MCF 10A (cell line): ENCODE measurements at places on chromosomes 2 and 18. TPM values are rescaled to one million over a fixed set of nuclear protein-coding genes. Genes with fewer than 3 reads are reported as not detected.

DNA sequence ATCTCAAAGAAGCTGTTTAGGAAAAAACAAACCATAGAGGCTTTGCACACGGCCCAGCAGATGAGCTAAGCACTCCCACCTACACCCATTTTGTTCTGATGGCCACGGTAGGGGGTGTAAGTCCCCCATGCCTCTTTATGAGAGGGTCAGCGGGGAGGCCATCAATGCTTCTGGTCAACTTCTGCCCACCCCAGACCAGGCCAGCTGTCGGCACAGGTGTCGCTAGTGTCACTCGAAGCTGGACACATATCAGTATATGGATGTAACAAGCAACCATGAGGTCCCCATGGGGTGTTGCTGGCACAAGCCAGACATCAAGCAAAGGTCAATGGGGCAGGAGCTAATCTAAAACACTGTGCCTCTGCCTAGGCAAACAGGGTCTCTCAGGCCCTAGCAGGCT lies 23.7 kb upstream of the SLC35F6 start:
- DNase-seq, result no peak

The CD8B gene
- not detected in 2 replicates for total RNA-seq

DNA sequence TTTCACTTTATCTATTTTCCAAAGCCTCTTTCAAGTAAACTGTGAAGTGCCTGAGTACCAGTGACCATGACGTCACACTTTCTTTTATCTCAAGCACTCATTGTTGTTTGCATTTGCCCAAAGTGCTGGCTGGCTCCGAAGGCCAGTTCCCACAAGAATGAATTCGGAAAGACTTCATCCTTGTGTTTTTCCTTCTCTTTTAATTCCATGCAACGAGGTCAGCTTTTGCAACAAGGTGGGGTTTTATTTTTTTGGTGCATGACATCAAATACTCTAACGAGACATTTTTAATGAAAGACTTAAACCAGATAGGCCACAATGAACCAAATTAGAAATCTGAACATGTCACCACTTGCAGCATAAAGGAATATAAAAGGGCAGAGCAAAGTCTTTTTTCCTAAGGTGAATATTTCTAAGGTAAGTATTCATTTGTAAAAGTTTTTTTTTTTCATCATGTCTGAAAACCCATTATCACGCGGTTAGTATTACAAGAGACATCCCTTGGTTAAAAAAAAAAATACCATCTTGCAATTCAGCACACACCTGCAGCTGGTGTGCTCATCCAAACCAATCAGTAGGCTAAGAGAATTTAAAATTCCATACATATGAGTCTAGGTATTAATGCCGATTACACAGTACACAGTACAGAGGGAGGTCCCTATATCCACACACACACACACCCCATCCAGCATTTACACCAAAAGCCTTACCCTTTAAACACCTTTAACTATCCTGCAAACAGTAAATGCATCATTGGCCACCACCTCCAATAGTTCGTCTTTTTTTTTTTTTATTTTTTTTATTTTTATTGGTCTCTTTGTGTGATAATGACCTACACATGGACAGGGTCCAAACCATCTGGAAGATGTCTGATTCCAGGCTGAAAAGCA lies 2.3 kb downstream of the ARL4C start:
- DNase-seq, result peak; percentile 14

GRCh38 chr18:64972545-64972944 lies 778.3 kb upstream of the CDH7 start:
- DNase-seq, result peak; percentile 11

The LOXL3 gene
- 0.93 and 1.2 TPM in 2 replicates for total RNA-seq

DNA sequence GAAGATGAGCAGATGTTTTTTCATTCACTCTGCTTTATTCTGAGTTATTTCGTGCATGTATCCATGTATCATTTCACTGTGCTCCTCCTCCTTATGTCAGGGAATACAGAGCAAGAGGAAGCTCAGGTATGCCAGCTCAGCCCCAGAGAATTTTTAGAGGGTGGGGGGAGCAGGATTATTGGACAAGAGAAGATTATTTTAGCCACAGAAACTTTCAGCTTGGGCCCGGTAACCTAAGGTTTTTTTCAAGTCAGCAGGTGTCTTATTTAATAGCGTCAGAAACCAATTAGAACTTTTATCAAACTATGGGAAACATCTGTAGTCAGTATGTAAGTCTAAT lies 232.9 kb upstream of the SIX3 start:
- DNase-seq, result no peak

The TIA1 gene
- total RNA-seq, result 75.7 and 83.9 TPM in 2 replicates

- DNase-seq, result no peak
Measured at GRCh38 chr18:6022074-6022444, 126.7 kb upstream of the TMEM200C start.

GRCh38 chr2:222569826-222570225 lies 86.1 kb downstream of the FARSB start:
- no peak for DNase-seq

DNA sequence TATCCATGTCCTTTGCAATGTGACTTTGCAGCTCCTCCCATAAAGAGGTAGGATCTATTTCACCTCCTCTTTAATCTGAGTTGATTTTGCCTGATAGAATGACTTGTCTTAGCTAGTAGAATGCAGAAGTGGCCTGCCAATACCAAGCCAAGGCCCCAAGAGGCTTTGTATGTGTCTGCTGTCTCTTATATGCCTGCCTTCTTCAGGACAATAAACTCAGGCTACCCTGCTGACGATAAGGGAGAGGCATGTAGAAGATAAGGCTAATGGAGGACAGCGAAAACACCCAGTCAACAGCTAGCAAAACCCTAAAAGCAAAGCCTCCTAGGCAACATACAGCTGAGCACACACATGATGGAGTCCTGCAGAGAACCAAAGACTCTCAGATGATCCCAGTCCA lies 1.8 kb upstream of the ZC3H8 start:
- DNase-seq, result no peak

- no peak for DNase-seq
Measured at GRCh38 chr2:207235621-207236020, 69.9 kb upstream of the KLF7 start.

GRCh38 chr2:112259509-112260294 lies 4.9 kb upstream of the ZC3H8 start:
- DNase-seq, result peak; percentile 83

- DNase-seq, result peak; percentile 52
Measured at GRCh38 chr18:62389761-62390481, 64.8 kb downstream of the TNFRSF11A start.

- no peak for DNase-seq
Measured at GRCh38 chr2:16334886-16335603, 330.6 kb downstream of the CYRIA start.

The ATF2 gene
- 58.5 and 63.9 TPM in 2 replicates for total RNA-seq

The GDF7 gene
- total RNA-seq, result not detected in 2 replicates

DNA sequence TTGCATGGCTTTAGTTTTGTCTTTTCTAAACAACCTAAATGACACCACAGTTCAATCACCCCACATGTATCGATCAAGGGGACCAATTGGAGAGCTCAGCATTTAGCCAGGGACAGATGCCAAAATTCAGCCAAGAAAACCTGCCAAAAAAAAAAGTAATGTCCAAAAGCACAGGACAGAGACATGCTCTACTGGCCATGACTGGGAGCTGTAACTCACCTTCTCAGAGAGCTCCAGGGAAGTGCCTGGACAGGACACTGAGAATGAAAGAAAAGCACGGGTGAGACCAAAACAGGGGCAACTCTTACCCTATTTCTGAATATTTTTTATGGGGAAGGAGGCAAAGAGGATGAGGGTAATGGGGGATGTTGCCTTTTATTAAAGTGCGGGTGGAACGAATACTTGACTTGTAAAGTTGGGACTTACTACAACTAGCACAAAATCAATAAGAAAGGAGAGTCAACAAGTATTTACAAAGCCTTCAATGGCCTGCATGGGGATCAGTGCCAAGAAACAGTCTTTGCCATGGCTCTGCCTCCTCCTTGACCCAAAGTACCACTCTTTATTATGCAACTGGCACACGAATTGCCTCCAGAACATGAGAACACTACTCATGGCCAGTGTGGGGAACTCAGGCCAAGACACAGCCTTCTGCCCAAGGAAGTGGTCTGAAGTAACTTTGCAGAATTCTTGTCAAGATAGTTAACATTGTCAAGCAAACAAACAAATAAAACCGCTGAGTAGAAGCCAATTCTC lies 72.9 kb upstream of the HK2 start:
- peak; percentile 46 for DNase-seq

DNA sequence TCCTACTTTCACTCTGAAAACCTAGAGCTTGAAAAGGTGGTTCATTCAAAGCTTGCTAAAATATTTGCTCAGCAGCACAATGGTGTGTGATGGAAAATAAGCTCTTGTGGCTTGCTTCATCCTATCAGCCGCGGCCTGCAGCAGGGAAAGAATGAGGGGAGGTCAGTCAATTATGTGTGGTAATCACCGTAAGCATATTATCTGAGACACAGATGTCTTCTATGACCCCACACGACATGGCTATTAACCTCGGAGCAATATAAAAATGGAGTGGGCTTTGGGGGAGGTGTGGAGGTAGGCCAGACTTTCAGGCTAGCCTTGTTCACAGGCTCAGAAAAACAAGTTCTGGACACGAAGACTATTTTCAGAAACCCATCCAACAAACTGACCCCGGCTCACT lies 98.4 kb upstream of the SIX3 start:
- DNase-seq, result no peak

DNA sequence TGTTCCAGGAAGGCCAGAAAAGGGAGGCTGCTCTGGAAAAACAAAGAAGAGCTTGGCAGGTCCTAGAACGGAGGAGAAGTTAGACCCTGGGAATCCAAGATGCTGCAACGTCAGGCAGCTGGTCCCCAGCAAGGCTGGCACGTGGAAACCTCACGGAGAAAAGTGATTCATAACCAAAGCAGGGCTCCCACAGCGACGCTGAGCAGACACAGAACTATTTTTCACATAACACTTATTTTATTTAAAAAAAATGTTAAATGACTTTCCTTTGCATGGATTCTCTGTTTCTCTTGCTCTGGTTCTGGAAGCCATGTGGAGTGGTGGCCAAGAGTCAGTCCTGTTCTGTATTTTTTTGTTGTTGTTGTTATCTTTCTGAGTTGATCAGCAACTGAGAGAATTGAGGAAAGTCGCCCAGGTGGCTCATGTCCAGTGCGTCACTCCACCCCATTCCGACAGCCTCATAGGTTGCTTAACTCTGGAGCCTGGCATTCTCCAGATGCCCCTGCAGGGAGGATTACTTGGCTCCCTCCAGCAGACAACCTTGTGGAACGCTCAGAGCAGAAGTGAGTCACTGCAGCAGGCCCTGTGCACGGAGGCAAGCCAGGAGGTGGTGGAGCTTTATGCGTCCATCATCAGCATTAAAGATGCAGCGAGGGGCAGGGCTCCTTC lies 229.9 kb upstream of the HDAC4 start:
- DNase-seq, result peak; percentile 95

The CCDC74B gene
- total RNA-seq, result 0.61 TPM in 1 of 2 replicates, not detected in the other

DNA sequence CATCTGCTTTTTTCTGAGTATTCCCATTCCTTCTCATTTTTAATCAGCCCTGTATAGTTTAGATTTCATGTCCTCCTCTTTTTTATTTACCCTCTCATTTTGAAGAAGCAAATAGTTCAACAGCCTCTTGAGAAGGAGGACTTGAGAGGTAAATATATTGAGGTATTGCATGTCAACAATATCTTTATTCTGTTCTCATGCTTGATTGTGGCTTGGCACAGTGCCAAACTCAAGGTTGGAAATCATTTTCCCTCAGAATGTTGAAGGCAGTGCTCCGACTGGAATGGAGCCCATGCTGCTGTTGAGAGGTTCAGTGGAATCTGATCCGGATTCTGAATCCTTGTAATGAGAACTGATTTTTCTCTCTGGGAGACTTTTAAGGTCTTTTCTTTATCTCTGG lies 31.0 kb upstream of the GALNT3 start:
- peak; percentile 16 for DNase-seq

- DNase-seq, result peak; percentile 89
Measured at GRCh38 chr2:45993476-45993991, 303.7 kb upstream of the EPAS1 start.

DNA sequence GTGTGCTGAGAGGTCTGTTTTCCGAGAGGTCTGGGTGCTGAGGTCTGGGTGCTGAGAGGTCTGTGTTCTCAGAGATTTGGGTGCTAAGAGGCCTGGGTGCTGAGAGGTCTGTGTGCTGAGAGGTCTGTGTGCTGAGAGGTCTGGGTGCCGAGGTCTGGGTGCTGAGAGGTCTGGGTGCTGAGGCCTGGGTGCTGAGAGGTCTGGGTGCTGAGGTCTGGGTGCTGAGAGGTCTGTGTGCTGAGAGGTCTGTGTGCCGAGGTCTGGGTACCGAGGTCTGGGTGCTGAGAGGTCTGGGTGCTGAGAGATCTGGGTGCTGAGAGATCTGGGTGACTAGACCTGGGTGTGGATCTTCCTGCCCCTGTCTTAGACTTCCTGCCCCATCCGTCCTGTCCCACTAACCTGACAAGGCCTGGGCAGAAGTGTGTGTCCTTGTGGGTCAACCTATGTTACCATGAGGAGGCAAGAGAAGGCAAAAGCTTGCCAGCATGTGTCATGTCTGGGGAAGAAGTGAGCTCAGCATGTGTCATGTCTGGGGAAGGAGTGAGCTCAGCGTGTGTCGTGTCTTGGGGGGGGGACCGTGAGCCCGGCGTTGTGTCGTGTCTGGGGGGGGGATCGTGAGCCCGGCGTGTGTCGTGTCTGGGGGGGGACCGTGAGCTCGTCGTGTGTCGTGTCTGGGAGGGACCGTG lies 69.3 kb downstream of the KCNG2 start:
- peak; percentile 22 for DNase-seq

The CSRNP3 gene
- 0.05 and 0.33 TPM in 2 replicates for total RNA-seq

The TMX3 gene
- 88.7 and 95.0 TPM in 2 replicates for total RNA-seq

DNA sequence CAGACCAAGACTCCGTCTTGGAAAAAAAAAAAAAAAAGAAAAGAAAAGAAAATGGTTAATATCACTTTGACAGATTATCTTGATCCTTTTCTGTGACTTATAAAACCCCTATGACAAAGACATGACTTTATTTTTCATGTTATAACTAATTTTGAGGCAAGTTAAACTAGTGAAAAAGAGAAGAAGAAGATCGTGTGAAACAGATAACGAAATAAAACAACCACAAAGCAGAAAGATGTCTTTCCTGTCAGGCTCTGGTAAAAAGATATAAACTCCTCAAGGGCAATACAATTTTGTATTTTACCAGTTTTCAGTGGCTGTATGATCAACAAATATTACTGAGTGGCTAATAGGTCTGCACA lies 13.4 kb upstream of the RBMS1 start:
- no peak for DNase-seq

- DNase-seq, result no peak
Measured at GRCh38 chr2:134226601-134227000, 27.3 kb upstream of the MGAT5 start.

The SERPINB11 gene
- total RNA-seq, result not detected in 2 replicates

The AKAIN1 gene
- not detected in 2 replicates for total RNA-seq

The TBR1 gene
- 0.12 and 0.26 TPM in 2 replicates for total RNA-seq

- DNase-seq, result no peak
Measured at GRCh38 chr2:124988111-124988510, 963.0 kb downstream of the CNTNAP5 start.

DNA sequence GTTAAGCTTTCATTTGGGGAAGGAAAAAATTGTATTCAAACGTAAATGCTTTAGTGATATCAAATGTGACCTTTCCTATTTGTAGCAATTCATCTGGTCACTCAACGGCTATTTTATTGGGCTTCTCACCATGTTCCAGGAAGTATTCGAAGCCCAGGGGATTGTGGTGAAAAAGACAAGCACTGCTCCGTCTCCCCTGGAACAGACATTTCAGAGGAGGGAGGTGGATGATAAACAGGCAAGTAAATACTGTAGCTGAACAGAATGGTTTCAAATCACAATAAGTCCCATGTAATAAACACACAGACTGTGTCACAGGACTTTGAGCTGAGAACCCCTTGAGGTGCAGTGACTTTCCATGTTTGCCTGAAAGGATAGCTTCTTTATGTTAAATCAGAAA lies 464.7 kb upstream of the HNRNPA3 start:
- no peak for DNase-seq

The GREB1 gene
- total RNA-seq, result 1.7 and 2.3 TPM in 2 replicates
